ENCODE measurements at places on chromosomes 6 and 20.

GRCh38 chr6:129701721-129702455 lies 8.1 kb downstream of the ARHGAP18 start:
- peak; percentile 55 for DNase-seq

DNA sequence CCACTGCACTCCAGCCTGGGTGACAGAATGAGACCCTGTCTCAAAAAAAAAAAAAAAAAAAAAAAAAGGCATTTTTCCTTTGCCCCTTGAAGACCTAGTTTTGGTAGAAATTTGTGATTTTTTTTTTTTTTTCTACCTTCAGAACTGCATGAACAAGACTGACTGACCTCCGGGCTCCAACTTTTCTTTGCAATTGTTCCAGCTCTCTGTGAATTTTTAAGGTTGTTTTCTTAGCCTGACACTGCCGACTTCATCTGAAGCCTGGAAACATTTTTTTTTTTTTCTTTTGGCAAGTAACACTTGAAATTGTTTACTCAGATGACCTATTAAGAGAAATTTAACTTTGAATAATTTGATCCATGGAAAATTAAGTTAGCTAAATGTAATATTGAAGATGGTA lies 73.0 kb downstream of the SLC24A3 start:
- no peak for DNase-seq

GRCh38 chr20:63509088-63509564 lies 10.2 kb upstream of the EEF1A2 start:
- no peak for DNase-seq

- DNase-seq: no peak
These were observed 141.2 kb downstream of the FAM83B start for GRCh38 chr6:54987633-54988290.

GRCh38 chr6:132898376-132898775 lies 84.0 kb downstream of the RPS12 start:
- no peak for DNase-seq

DNA sequence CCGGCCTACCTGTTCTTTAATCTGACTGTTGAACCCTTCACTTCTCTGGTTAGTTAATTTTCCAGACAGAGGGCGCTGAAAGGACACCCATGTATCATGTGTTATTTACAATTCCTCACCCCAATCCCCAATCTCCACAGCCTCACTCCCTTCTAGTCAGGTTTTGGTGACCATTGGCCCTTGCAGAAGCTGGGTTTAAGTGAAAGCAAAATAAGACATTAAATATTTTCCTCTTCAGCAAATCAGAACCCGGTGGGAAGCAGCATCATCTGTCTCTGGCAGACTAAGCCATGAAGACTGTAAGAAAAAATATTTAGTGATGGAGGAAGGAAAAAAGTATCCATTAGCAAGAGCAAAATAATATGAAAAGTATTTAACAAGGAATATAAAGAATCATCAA lies 9.4 kb upstream of the HLA-DQA1 start:
- peak; percentile 21 for DNase-seq

DNA sequence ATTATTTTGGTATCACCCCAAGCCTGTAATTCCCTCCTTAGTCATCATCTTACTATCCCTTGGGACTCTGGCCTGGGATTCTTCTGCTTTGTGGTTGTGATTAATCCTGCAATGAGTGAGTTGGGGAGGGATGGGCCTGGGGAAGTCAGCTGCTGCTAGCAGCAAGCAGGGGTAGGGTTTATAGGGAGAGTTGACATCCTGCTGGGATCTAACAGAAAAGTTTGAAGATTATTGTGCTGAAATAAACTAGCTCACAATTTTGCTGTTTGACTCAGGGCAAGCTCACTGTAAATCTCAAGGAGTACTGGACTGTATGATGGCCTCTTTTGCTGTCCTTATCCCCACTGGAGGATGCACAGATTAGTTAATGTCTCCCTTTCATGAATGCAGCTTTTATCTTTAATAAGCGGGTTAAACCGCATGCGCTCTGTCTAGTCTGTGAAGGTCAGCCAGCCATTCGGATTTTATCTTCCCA lies 83.4 kb downstream of the JARID2 start:
- DNase-seq: peak; percentile 82

- DNase-seq: peak; percentile 73
These were observed 18.6 kb downstream of the TREML2 start for GRCh38 chr6:41182069-41183034.

- no peak for DNase-seq
These were observed 11.1 kb downstream of the ULBP1 start for GRCh38 chr6:149974825-149975224.

DNA sequence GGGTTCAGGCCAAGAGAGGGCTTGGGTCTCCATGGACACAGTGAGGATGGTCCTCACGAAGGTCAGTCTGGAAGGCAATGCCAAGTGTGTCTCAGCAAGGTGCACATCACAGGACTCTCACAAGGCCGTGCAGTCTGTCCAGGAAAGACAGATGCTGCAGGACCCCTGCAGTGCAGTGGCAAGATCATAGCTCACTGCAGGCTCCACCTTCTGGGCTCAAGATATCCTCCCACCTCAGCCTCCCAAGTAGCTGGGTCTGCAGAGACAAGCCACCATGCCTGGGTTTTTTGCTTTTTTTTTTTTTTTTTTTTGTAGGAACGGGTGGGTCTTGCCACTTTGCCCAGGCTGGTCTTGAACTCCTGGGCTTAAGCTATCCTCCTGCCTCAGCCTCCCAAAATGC lies 26.4 kb downstream of the ZMYND8 start:
- no peak for DNase-seq

DNA sequence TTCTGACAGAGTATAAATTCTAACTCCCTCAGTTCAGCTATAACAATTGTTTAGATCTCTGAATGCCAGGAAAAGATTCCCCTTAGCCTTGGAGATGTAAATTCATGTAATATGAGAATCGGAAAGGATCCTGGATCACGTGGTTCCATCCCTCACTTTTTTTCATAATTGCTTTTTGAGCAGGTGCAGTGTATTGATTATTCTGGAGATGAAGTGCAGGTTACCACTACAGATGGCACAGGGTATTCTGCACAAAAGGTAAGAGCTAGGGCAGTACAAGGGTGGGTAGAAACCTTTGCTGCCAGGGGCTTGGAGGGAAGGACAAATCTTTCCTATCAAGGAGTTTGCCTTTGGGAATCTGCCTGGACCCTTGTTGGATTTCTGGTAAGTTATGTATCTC lies 52.7 kb downstream of the KDM1B start:
- DNase-seq: no peak

GRCh38 chr6:153275997-153276396 lies 144.9 kb upstream of the RGS17 start:
- no peak for DNase-seq
